HAP-1 (cell line): ENCODE measurements at places on chromosomes 11 and 22.

DNA sequence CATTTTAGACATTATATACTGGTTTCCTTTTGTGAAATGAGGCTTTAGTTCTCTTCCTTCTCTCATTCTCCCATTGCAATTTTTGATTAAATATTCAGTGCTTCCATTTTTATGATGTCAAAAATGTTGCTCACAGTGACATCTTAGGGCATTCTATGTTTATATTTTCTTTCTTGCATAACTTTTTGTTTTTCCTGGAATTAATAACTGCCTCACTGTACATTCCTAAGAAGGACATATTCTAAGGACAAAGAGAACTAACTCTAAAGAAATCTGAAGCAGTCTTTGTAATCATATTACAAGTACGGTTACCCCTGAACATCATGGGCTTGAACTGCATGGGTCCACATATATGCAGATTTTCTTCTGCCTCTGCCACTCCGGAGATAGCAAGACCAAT is 25.8 kb upstream of the P2RY6 start:
- no peak for DNase-seq

DNA sequence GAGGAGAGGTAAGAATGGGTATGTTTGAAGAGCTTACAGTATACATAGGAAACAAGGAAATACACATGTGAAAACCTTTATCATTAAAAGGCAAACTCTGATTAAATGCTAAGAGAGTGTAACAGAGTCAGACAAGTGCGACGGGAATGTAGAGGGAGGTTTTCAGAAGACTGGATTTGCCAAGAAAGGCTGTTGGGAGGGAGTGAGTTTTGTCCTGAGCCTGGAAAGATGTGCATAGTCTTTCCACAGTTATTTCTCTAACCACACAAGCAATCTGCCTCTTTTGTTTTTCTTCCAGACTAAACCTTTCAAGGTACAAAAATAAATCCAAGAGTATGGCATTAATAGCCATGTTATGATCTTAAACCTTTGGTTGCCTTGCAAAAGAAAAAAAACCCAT is 170.9 kb downstream of the KIRREL3 start:
- DNase-seq: no peak

- DNase-seq: no peak
Measured at GRCh38 chr11:119673759-119674336, 55.2 kb downstream of the NECTIN1 start.

DNA sequence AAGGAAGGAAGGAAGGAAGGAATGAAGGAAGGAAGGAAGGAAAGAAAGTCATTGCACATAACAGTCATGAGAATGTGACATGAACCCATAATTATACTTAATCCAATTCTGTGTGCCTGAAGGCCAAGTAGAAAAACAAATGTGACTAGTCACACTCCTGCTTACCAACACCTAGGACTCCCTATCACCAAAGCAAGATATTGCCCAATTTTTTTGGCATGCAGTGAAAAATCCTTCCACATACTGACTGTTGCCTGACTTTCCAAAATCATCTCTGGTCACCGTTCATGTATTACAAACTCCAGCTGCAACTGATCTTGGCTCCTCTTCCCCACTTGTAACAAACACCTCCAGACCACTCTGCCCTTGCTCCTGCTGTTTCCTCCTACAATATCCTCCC is 516.8 kb downstream of the OPCML start:
- DNase-seq: no peak

- DNase-seq: no peak
Measured at GRCh38 chr11:19816040-19816439, 103.4 kb downstream of the NAV2 start.

- no peak for DNase-seq
Measured at GRCh38 chr22:18983120-18983651, 47.1 kb upstream of the PRODH start.

DNA sequence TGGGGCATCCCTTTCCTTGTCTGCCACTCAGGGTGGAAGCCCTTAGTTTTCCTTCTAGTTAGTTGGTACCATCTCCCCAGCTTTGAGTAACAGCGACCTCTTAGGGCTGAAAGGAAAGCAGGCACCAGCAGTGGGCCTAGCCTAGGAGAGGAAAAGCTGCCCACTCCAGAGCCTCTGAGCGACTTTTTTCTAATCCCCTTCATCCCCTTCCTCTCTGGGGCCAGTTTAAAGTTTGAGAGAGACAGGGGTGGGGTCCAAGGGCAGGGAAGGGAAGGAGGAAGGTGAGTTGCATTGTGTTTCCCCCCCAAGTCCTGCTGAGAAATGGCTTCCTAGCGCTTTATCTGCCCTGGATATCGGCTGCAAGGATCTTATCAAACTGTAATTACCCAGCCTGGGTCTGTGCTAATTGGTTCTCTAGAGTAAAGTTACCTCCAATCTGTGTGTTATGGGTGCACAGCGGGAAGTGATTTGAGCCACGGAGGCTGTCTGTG is 573.9 kb upstream of the CADM1 start:
- DNase-seq: no peak

GRCh38 chr22:25682109-25682508 is 59.9 kb upstream of the MYO18B start:
- no peak for DNase-seq

DNA sequence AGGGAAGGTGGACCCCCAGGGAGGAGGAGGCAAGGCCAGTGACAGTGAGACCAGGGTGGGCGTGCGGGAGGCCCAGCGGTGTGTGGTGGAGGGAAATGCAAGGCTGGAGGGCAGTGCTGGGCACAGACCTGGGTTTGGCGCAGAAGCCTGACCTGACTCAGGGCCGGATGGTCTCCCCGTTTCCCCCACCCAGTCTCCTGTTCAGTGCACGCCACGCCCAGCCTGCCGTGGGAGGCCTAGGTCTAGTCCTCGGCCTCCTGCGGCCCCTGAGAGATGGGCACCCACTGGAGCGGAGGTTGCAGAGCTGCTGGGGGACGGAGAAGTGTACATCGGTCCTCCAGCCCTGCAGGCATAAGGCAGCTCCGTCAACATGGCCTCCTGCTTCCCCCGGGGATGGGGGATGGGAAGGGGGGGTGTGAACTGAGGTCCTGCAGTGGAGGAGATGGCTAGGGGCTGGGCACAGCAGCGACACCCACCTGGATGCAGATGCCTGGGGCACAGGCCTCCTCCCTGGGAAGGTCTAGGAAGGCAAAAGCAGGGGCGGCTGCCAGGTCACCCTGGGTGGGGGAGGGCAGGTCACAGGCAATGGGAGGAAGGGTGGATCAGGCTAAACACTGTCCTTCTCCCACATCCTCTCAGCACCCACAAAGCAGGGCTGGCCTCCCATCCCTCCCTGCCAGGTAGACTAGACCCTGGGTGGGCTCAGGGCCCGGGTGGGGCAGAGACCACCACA is 15.9 kb downstream of the IL17REL start:
- no peak for DNase-seq

DNA sequence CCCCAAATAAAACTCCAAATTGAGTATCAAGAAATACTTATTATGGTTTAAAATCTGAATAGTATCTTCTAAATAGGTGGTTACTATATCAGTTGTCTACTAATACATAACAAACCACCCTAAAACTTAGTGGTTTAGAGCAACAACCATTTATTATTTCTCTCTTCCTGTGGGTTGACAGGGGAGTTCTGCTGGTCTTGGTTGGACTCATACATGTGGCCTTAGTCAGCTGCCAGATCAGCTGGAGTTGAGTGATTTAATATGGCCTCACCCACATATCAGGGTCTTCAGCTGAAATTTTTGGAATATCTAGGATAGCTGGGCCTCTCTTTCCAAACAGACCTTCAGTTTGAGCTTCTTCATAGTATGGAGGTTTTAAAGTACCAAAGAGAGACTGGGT is 34.5 kb downstream of the C11orf65 start:
- DNase-seq: no peak

GRCh38 chr22:26057731-26058130 is 111.5 kb upstream of the SEZ6L start:
- no peak for DNase-seq

- no peak for DNase-seq
Measured at GRCh38 chr11:125069796-125070195, 6.7 kb downstream of the SLC37A2 start.

- no peak for DNase-seq
Measured at GRCh38 chr11:28735511-28735910, 627.3 kb downstream of the METTL15 start.

GRCh38 chr11:47400768-47401279 is 7.6 kb upstream of the SLC39A13 start:
- no peak for DNase-seq

DNA sequence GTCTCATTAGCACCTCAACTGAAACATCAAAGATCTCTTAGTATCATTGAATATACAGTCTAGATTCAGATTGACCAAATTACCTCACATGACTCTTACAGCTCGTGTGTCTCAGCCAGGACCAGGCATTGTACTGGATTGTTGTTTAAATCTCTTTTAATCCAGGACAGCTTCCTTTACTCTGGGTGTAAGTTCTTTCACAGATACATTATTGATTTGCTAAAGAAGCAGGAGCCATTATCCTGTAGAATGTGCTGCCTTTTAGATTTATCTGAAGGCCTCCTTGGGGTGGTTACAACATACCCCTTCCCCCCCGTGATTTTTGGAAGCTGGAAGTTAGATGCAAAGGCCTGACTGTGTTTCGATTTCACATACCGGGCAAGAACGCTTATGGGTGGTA is 4.2 kb downstream of the MCM5 start:
- peak; percentile 66 for DNase-seq

GRCh38 chr11:94946812-94947211 is 26.5 kb downstream of the CWC15 start:
- DNase-seq: no peak

- no peak for DNase-seq
Measured at GRCh38 chr11:90558328-90558865, 335.5 kb upstream of the CHORDC1 start.

DNA sequence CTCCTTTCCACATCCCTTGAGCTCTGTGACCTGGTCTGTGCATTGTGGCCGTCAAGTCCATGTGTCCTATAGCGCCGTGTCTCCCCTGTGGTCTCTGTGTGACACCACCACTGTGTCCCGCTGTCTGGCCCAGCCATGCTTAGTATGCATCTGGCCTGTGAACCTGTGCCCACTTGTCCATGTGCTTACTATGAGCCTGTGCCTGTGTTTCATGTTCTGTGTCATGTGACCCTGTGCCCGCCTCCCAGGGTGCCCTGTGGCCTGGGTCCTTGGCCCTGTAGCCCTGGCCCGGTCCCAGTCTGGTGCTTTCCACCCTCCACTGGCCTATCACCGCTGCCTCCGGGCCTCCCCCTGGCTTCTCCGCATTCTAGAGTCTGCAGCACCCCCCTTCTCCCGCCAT is 80.6 kb downstream of the CCDC83 start:
- DNase-seq: no peak

DNA sequence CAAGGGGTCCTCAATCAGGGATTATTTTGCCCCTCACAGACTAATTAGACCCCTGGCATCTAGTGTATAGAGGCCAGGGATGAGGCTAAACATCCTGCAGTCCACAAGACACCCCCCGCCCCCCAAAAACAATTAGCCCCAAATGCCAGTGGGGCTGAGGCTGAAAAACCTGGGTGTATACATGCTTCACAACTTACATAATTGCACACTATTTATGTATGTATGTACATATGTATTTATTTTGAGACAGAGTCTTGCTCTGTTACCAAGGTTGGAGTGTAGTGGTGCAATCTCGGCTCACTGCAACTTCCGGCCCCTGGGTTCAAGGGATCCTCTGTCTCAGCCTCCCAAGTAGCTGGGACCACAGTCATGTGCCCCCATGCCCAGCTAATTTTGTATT is 28.8 kb upstream of the SHANK2 start:
- no peak for DNase-seq

- DNase-seq: no peak
Measured at GRCh38 chr22:17097062-17097461, 12.3 kb downstream of the IL17RA start.

- DNase-seq: no peak
Measured at GRCh38 chr11:88448131-88448670, 110.7 kb upstream of the CTSC start.

DNA sequence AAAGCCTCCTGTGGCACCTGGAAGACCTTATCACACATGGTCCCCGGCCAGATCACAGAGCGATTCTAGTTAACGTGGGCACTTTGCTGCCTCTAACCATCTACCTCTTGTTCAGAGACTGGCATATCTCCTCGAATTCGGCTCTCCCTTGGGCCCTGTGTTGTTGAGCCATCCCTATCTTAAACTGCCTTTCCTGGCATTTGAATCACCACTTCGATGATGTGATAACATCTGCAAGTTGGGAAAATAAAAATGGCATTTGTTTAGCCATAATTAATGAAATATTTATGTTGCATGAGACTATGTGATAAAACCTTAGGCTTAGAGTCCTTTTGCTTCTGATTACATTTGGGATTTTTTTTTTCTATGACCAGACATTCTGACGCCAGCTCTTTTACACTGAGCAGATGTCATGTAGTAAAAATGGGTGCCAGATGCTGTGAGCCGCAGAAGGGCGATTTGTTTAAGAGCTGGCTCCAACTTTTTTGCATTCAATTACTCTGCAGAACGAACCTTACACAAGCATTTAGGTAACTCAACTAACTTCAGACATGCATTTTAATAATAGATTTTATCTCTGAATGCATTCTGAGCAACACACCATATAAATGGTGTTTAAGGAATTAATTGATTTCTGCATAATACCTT is 58.5 kb upstream of the PARVA start:
- peak; percentile 93 for DNase-seq

- no peak for DNase-seq
Measured at GRCh38 chr22:48957987-48958321, 869.7 kb downstream of the BRD1 start.

- DNase-seq: no peak
Measured at GRCh38 chr11:88979641-88980040, 86.1 kb downstream of the GRM5 start.

DNA sequence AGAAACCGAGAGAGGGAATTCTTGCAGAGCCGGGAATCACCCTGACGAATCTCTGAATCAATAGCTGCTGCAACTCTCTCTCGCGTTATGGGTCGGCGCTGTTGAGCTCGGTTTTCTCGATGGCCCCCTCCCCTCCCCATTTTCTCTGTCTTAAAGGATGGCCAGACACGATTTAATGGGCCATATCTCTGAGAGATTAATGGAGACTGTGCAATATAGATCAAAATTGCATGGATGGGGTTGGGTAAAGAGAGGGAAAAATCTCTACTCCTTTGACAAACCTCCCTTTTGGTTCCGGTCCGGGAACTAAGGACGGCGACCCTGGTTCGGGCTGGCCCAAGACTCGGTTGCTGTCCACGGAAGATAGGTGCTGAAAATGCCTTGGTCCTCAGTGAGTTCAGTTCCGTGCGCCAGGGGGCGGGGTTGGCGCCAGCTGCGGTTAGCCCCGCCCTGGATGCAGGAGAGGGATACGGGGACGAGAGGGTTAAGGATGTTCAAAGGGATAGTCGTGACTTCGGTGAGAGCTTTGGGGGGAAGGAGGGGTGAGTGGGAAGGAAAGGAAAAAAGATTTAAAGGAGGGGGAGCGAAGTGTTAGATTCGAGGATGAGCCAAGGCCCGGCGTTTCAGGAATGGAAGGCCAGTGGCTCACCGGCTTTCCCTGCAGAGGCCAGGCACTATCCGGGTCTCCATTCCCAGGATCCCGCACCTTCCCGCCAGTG is 103.6 kb upstream of the HSD17B12 start:
- no peak for DNase-seq

GRCh38 chr22:25899566-25899965 is 157.6 kb downstream of the MYO18B start:
- no peak for DNase-seq
